Effector memory CD4-positive, alpha-beta T cell (primary cell): ENCODE measurements at places on chromosomes 5 and 9.

- H3K4me3 ChIP-seq = no peak overlapping the region
- no peaks in the 10 kb centered on the region for H3K4me1 ChIP-seq
- no peak overlapping the region for H3K27ac ChIP-seq
- H3K36me3 ChIP-seq = no peaks in the 10 kb centered on the region
- DNase-seq = no peak
Observed at GRCh38 chr5:44321144-44321725, 68.0 kb downstream of the FGF10 start.

DNA sequence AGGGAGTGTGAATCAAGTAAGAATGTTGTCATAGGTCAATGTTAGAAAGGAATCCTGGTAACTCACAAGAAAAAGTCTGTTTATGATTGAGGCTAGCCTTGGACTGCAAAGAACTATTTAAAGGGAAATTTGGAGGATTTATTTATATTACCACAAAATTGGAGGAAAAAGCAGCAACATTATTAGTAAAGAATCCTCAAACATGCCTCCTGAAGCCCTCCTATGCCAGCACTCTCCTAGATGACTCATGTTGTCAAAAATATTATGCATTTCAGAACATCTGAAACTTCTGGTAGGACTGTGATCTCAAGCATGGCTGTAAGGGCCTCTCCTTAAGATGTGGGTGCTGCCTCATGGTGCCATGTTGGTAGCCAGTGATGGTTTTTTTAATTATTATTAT is 628.5 kb downstream of the CHSY3 start:
- H3K4me3 ChIP-seq = no peak overlapping the region
- no peaks in the 10 kb centered on the region for H3K27me3 ChIP-seq
- H3K4me1 ChIP-seq = no peaks in the 10 kb centered on the region

DNA sequence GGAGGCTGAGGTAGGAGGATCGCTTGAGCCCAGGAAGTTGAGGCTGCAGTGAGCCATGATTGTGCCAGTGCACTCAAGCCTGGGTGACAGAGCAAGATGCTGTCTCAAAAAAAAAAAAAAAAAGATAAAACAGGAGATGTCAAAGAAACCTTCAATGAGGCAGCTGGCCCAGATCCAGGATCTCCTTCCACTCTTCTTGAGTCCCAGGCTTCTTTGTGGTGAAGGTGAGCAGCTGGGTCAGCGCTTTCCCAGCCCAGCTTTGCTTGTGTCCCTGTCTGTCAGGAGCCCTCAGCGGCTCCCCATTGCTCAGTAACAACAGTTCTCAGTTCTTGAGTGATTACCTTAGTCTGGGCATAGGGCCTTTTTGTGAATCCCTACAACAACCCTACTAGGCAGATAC is 69.4 kb upstream of the PSD2 start:
- H3K27ac ChIP-seq = no peak overlapping the region
- no peaks in the 10 kb centered on the region for H3K36me3 ChIP-seq
- DNase-seq = no peak
- no peaks in the 10 kb centered on the region for H3K4me1 ChIP-seq

DNA sequence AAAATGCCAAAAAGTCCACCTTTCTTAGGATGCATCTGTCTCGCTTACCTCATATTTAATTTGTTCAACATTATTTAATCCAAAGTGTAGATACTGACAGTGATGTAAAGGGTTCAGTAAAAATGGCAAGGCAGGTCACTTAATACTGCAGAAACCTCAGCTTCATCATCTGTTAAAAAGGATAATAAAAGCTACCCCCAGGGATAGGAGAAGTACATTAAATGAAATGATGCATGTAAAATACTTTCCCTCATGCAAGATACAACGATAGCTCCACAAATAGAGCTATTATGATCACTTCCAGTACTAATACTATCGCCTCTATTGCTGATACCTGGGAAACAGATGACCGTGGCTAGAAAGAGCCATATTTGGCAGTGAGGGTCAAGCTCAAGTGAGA is 82.9 kb downstream of the SLC1A1 start:
- H3K27me3 ChIP-seq = no peaks in the 10 kb centered on the region
- H3K27ac ChIP-seq = no peak overlapping the region
- H3K36me3 ChIP-seq = no peaks in the 10 kb centered on the region
- H3K4me1 ChIP-seq = peaks cover 6% of the 10 kb centered on the region

GRCh38 chr9:134294153-134295071 is 31.8 kb upstream of the RXRA start:
- no peaks in the 10 kb centered on the region for H3K36me3 ChIP-seq
- no peaks in the 10 kb centered on the region for H3K27me3 ChIP-seq
- no peak overlapping the region for H3K4me3 ChIP-seq
- no peaks in the 10 kb centered on the region for H3K4me1 ChIP-seq

- no peak overlapping the region for H3K27ac ChIP-seq
- H3K4me1 ChIP-seq = no peaks in the 10 kb centered on the region
- H3K36me3 ChIP-seq = no peaks in the 10 kb centered on the region
- H3K4me3 ChIP-seq = no peak overlapping the region
- no peak for DNase-seq
Observed at GRCh38 chr5:57754616-57755015, 272.0 kb upstream of the ACTBL2 start.

- H3K4me3 ChIP-seq = no peak overlapping the region
- H3K36me3 ChIP-seq = no peaks in the 10 kb centered on the region
- no peak overlapping the region for H3K27ac ChIP-seq
Observed at GRCh38 chr5:90093751-90094485, 315.6 kb downstream of the CETN3 start.
